ENCODE measurements at places on chromosomes 13 and 19. TPM values are rescaled to one million over a fixed set of nuclear protein-coding genes. Genes with fewer than 3 reads are reported as not detected.

SERP2 gene
- 4.9 TPM for total RNA-seq

SGTA gene
- 64.3 TPM for total RNA-seq

GRK1 gene
- total RNA-seq = under 0.01 TPM

SIGLEC5 gene
- 1.2 TPM for total RNA-seq

CGB7 gene
- total RNA-seq = 4.7 TPM
